KBM-7 (cell line): ENCODE measurements at places on chromosomes 1 and 21.

- no peak for DNase-seq
These were observed 18.9 kb downstream of the LACTBL1 start for GRCh38 chr1:22953740-22954141.

DNA sequence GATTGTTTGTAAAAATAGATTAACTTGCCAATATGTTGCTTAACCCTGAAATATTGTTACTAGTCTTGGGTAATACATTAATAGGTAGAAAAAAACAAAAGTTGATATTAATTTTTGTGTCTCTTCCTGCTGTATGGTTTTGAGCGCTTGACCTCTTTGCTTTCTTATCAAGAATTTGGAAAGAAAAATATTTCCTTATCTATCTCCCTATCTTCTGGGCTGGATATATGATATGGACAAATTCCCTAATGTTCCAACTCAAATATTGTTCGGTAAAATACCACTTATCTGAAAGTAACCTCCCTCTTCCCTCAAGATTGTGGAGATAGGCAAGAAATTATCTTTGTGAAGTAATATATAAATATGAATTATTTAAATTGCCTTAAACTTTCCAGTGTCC lies 57.3 kb downstream of the ADGRL4 start:
- DNase-seq, result no peak

DNA sequence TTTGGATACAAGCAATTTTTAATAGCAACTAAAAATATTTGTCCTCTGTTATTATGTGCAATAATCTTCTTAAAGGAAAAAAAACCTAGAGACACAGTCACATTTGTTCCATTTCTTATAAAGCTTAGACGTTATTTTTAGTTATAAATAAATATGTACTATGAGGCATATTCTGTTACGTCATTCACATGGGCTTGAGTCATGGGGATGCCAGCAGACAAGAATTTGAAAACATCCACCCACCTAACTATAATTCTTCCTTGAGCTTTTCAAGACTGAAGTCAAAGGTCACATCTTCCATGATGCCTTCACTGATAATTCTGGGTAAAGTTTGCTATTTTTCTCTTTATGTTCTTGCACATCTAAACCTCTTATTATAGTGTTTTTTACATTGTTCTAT lies 268.8 kb downstream of the KCTD3 start:
- DNase-seq, result no peak

- DNase-seq, result peak; percentile 77
These were observed 930 bp downstream of the CDC14A start for GRCh38 chr1:100353071-100353801.

- DNase-seq, result no peak
These were observed 27.0 kb upstream of the SARS1 start for GRCh38 chr1:109186733-109187086.

GRCh38 chr1:210298296-210298695 lies 30.4 kb upstream of the HHAT start:
- DNase-seq, result no peak

DNA sequence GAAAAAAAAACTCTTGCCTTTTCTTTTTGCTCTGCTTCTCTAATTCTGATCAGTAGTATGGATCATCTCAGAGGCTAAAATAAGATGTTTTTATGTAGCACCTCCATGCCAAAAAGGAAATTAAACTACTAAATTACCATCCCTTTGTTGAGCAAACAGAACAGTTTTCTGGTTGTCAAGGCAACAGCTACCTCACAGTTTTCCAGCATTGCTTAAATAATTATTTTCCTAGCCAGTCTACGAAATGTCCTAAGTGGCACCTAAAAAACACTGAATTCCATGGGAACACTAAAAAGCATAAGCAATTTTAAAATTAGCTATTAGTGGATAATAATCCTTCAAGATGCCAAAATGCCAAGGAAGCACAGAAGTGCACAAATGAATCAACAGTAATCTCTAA lies 61.7 kb downstream of the ARID4B start:
- DNase-seq, result no peak
